ENCODE measurements at places on chromosomes 12 and 14. TPM values are rescaled to one million over a fixed set of nuclear protein-coding genes. Genes with fewer than 3 reads are reported as not detected.

DNA sequence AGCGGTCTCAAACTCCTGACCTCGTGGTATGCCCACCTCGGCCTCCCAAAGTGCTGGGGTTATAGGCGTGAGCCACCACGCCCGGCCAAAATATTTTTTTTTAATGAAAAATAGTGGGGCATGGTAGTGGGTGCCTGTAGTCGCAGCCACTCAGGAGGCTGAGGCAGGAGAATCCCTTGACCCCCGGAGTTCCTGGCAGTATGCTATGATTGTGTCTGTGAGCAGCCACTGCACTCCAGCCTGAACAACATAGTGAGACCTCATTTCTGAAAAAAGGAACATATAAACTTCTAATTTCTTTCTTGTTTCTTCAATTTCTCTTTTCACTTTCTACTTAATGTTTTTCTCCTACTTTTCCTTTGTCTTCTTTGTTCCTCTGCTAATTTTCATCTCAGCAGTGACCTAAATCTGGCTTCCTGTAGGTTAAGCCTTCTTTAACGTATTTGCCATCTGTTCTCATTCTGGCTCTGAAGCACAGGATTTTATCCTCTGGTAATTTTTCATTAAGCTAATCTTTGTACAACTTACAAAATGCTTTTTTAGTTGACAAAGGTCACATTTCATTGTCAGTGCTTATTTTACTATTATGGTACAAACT lies 4.5 kb upstream of the RPGRIP1 start:
- H3K4me1 ChIP-seq, result peaks cover 6% of the 10 kb centered on the region
- no peak overlapping the region for H3K4me3 ChIP-seq
- H3K27me3 ChIP-seq, result no peaks in the 10 kb centered on the region
- DNase-seq, result no peak
- no peaks in the 10 kb centered on the region for H3K36me3 ChIP-seq

The GPR84 gene
- not detected for total RNA-seq

DNA sequence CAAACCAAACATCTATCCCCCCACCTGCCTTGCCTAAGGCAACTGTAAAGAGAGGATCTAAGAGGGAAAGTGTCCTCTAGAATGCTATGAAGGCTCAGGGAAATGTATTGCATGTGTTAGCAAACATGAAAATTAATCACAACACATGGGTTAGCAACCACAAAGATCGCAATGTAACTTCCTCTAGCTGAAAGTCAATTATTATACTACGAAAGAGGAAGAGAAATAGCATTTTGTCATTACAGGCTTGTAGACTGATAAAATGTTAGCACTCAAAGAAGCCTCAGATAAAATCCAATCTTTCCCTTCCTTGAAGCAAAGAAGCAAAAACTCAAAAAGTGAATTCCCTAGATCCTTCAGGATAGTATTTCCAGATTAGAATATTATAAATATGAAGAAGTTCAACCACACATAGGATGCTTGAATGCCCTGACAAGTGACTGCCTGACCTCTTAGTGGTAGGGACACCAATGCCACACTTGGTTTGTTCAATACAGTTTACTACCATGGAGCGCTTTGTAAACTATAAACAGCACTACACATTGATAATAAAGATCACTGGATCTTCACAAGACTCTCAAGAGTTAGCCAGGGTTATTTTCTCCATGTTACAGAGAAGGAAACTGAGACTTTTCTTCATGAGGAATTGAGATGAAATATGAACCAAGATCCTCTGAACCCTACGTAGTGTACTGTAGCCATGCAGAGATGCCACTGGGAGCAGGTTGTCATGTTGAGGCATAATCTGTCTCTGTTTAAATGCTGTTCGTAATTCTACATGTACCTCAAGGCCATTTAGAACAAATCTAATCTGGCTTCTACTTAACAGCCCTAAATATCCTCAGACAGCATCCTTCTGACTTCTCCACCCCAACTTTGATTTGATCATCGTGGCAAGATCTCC lies 100.7 kb downstream of the ITPR2 start:
- H3K4me3 ChIP-seq, result no peak overlapping the region
- no peak overlapping the region for H3K27ac ChIP-seq
- DNase-seq, result no peak
- H3K36me3 ChIP-seq, result no peaks in the 10 kb centered on the region

DNA sequence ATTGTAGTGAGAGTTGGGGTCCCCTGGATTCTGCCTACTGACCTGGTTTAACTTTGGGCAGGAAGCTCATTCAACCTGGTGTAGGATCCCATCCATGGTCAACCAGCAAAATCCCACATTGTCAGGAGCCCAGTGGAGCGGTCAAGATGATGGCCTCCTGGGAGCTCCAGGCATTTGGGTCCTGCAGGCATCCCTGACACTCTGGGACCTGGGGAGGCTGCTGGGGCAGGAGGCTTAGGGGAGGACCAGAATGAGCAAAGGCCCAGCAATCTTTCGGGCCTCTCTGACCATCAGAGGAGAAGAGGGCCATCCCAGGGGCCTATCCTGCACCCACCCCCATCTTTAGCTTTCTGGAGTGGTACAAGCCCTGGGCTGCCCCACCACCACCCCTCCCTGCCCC lies 104.0 kb downstream of the PRMT8 start:
- H3K4me3 ChIP-seq, result no peak overlapping the region
- H3K27ac ChIP-seq, result no peak overlapping the region
- no peaks in the 10 kb centered on the region for H3K4me1 ChIP-seq
- no peaks in the 10 kb centered on the region for H3K27me3 ChIP-seq

The CYP27B1 gene
- 3.0 TPM for total RNA-seq

DNA sequence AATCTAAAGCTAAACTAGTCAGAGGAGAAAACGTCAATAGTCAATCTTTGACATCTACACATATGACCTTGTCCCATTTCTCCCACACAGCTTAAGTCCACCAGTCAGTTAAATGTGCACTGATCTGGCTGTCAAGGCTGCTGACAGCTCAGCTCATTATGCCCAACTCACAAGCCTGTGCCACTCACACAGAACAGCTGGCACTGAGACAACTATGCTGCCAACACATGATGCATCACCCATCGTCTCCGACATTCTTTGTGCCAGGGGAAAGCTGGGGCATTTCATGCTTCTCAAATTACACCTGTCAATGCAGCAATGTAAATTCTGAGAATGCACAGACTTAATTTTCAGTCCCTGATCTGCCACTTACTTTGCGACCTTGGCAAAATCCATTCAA lies 25.3 kb downstream of the GNS start:
- DNase-seq, result no peak
- H3K27ac ChIP-seq, result no peak overlapping the region
- no peak overlapping the region for H3K4me3 ChIP-seq
- peaks cover 12% of the 10 kb centered on the region for H3K4me1 ChIP-seq
- peaks cover 2% of the 10 kb centered on the region for H3K36me3 ChIP-seq
- H3K27me3 ChIP-seq, result no peaks in the 10 kb centered on the region

GRCh38 chr14:31258427-31259039 lies 50.9 kb upstream of the HECTD1 start:
- H3K27me3 ChIP-seq, result no peaks in the 10 kb centered on the region
- H3K36me3 ChIP-seq, result no peaks in the 10 kb centered on the region
- DNase-seq, result no peak
- peaks cover 22% of the 10 kb centered on the region for H3K4me1 ChIP-seq
- no peak overlapping the region for H3K27ac ChIP-seq

The PAX9 gene
- 4.3 TPM for total RNA-seq

DNA sequence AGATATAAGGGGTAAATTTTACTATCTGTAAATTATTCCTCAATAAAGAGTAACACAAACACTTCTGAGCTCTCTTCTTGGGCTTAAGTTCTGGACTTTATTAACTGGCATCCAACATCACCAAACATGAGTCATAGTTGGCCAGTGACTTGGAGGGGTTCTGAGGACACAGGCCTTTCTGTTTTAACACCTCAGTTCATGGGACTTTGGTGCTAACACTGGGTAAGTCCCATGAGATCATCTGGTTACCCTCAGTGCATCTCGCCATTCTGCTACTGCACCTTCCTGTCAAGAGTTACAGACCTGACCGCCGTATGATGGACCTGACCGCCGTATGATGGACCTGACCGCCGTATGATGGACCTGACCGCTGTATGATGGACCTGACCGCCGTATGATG lies 9.9 kb downstream of the SLC15A4 start:
- H3K27ac ChIP-seq, result no peak overlapping the region
- H3K27me3 ChIP-seq, result no peaks in the 10 kb centered on the region
- peaks cover 4% of the 10 kb centered on the region for H3K36me3 ChIP-seq
- no peak overlapping the region for H3K4me3 ChIP-seq
- DNase-seq, result no peak
- peaks cover 70% of the 10 kb centered on the region for H3K4me1 ChIP-seq

The FAM181A gene
- total RNA-seq, result not detected

- H3K27me3 ChIP-seq, result no peaks in the 10 kb centered on the region
- no peak for DNase-seq
- no peaks in the 10 kb centered on the region for H3K36me3 ChIP-seq
Measured at GRCh38 chr14:51869411-51870100, 9.1 kb downstream of the GNG2 start.

- H3K4me1 ChIP-seq, result no peaks in the 10 kb centered on the region
- H3K4me3 ChIP-seq, result no peak overlapping the region
- peaks cover 8% of the 10 kb centered on the region for H3K36me3 ChIP-seq
- DNase-seq, result no peak
- H3K27ac ChIP-seq, result no peak overlapping the region
Measured at GRCh38 chr12:104997541-104997940, 11.4 kb downstream of the NOPCHAP1 start.

- H3K27ac ChIP-seq, result no peak overlapping the region
- H3K4me3 ChIP-seq, result no peak overlapping the region
- no peaks in the 10 kb centered on the region for H3K27me3 ChIP-seq
- DNase-seq, result no peak
- H3K4me1 ChIP-seq, result no peaks in the 10 kb centered on the region
Measured at GRCh38 chr14:26138764-26139445, 458.9 kb downstream of the NOVA1 start.

The CLEC9A gene
- 0.21 TPM for total RNA-seq

The TAS2R50 gene
- 5.1 TPM for total RNA-seq

- no peak overlapping the region for H3K4me3 ChIP-seq
- no peaks in the 10 kb centered on the region for H3K36me3 ChIP-seq
- no peaks in the 10 kb centered on the region for H3K4me1 ChIP-seq
Measured at GRCh38 chr12:50689437-50689836, 74.5 kb upstream of the ATF1 start.

- no peaks in the 10 kb centered on the region for H3K27me3 ChIP-seq
- H3K4me1 ChIP-seq, result no peaks in the 10 kb centered on the region
- no peak for DNase-seq
- no peak overlapping the region for H3K4me3 ChIP-seq
- no peak overlapping the region for H3K27ac ChIP-seq
- H3K36me3 ChIP-seq, result no peaks in the 10 kb centered on the region
Measured at GRCh38 chr14:85701763-85702162, 171.8 kb downstream of the FLRT2 start.

The RNASE7 gene
- not detected for total RNA-seq

- no peak overlapping the region for H3K4me3 ChIP-seq
- no peaks in the 10 kb centered on the region for H3K36me3 ChIP-seq
- no peak for DNase-seq
- peaks cover 73% of the 10 kb centered on the region for H3K4me1 ChIP-seq
- H3K27ac ChIP-seq, result peak overlapping the region; percentile 44
- no peaks in the 10 kb centered on the region for H3K27me3 ChIP-seq
Measured at GRCh38 chr14:93007225-93007997, 84.5 kb downstream of the CHGA start.

The PRH2 gene
- not detected for total RNA-seq

Data from tibial nerve (tissue), 4 donors.